ENCODE measurements at places on chromosomes 13 and 19.

DNA sequence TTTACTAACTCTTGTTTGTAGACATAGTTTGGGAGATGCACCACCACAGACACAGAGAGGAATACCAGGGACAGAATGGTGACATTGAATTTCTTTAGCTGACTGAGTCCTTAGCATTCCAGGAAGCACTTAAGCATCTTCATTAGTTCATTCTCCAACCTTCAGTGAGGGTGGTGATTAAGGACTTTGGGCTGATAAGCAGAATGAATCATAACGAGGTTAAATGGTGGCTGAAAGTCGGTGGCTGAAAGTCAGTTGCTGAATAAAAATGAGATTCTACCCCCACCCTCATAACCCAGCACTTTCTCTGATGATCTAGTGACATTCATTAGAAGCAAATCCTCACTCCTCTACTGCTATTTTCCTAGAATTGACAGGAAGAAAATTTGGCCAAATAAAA is 10.6 kb downstream of the PCDH8 start:
- DNase-seq = peak; percentile 22

DNA sequence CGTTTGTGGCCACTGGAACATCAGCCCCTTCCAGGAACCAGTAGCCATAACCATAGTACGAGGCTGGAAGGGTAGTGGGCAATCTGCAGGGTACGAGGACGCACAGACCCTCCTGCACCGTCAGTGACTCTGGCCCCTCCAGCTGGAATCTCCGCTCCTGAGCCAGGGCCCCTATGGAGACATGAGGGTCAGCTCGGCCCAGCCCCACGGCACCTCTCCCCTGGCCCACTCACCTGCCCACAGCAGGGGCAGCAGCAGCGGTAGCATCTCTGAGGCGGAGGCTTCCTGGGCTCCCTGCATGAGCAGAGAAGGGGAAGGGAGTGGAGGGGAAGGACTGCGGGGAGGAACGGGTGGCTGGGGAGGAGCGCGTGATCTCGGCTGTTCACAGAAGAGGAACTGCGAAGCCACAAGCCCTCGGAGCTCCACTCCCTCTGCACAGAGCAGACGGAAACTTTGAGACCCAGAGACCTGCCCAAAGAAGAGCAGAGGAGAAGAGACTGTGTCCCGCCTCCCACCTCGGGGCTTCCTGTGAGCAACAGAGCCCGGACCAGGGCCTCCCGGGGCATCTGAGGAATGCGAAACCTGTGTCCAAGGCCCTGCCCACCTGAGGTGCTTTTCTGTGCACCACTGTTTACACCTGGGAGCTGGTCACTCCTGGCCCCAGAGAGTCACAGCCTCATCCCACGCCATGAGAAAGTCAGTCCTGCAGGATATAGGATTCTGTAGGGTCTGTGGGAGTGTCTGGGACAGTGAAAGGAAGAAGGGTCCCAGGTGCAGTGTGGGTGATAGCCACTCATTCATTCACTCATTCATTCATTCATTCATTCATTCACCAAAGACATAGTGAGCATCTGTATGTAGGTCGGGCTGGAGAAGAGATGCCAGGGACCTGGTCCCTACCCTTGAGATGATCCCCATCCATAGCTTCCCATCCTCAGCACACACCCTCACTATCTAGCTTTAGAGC is at the start of gene SIGLEC6:
Gene SIGLEC6, minus strand, starts transcription at position 322 of the 967 bp plus-strand sequence. Its CDS starts 22 bp downstream, at position 300.
- no peak for DNase-seq

GRCh38 chr19:29003641-29004409 is 209.1 kb downstream of the UQCRFS1 start:
- no peak for DNase-seq

DNA sequence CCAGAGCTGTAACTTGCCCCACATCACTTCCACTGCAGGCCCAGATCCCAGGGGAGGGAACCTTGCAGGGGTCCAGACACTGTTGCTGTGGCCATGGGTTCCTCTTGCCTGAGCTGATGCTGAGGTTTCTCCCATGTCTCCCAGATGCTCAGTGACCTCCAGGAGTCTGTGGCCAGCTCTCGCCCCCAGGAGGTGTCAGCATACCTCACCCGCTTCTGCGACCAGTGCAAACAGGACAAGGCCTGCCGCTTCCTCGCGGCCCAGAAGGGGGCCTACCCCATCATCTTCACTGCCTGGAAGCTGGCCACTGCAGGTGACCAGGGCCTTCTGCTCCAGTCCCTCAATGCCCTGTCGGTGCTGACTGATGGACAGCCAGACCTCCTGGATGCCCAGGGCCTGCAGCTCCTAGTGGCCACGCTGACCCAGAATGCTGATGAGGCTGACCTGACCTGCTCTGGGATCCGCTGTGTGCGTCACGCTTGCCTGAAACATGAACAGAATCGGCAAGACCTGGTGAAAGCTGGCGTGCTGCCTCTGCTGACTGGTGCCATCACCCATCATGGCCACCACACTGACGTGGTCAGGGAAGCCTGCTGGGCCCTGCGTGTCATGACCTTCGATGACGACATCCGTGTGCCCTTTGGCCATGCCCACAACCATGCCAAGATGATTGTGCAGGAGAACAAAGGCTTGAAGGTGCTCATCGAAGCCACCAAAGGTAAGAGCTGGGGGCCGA is 12.1 kb upstream of the SLC25A42 start:
- no peak for DNase-seq

DNA sequence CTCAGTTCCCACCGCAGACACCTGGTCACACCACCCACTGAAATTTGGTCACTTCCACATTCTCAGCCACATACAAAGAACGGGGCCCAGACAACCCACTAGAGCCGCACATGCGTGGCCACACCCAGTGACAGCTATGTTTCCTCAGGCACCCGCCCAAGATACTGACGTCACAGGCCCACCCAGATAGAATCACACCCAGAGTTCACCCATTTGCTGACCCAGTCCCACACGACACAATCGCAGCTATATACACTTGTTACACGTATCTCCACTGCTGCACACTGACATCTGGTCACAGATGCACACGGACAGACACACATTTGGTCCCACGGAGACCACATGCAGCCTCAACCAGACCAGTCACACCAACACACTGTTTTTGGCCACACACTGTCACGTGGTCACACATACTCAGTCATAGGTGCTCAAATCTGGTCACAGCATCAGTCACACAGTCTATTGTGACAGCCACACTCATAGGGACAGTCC is 2.9 kb downstream of the NUMBL start:
- DNase-seq = no peak

GRCh38 chr13:41605319-41606285 is 148.3 kb downstream of the RGCC start:
- no peak for DNase-seq

- peak; percentile 88 for DNase-seq
Measured at GRCh38 chr13:50208826-50209335, 193.6 kb downstream of the KCNRG start.

DNA sequence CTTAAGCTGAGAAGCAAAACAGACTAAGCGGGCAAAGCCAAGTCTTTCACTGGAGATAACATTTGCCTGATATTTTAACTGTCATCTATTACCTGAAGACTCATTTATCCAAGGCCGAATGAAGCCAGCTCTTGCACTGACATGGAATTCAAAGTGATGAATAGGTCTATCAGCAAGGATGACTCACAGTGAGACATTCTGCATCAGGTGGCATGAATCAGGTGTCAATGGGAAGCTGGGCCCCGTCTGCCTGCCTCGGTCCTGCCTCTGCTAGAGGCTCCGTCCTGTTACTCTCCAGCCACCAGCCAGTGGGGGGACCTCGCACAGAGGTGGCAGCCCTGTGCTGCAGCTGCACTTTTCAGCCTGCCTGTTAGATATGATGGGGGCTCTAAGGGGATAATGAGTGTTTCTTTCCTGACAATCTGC is 23.5 kb downstream of the STARD13 start:
- DNase-seq = no peak

DNA sequence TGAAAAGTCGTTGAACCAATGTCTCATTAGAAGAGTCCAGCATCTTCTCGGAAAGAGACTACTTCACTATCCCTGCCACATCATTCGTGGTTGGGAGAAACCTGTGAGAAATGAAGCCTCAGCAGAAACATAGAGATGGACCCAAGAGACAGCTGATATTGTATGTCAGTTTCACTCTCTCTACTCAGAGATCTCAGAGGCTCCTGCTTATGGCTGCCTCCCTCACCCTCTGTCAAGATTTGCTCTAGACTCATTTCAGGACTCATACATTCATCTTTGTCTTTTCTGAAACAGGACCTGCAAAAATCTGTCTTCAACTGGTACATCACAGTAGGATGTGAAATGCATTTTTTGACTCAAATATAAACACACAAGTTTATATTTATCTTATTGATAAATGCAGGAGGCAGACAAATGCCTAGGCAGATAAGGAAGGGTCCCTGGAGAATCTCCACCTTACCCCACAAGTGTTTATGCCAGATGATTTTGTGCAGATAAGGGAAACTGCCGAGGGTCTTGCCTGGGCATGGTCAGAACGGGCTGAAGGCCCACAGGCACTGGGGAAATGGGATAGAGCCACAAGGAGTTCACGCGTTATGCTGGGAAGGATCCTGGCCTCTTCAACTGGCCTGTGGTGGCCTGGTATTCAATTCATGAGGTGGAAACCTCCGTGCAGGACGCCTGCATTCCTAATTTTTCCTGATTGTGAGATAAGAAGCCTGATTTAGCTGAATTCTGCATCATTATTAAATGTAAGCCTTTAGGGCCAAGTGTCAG is 1834.0 kb upstream of the PCDH20 start:
- no peak for DNase-seq

DNA sequence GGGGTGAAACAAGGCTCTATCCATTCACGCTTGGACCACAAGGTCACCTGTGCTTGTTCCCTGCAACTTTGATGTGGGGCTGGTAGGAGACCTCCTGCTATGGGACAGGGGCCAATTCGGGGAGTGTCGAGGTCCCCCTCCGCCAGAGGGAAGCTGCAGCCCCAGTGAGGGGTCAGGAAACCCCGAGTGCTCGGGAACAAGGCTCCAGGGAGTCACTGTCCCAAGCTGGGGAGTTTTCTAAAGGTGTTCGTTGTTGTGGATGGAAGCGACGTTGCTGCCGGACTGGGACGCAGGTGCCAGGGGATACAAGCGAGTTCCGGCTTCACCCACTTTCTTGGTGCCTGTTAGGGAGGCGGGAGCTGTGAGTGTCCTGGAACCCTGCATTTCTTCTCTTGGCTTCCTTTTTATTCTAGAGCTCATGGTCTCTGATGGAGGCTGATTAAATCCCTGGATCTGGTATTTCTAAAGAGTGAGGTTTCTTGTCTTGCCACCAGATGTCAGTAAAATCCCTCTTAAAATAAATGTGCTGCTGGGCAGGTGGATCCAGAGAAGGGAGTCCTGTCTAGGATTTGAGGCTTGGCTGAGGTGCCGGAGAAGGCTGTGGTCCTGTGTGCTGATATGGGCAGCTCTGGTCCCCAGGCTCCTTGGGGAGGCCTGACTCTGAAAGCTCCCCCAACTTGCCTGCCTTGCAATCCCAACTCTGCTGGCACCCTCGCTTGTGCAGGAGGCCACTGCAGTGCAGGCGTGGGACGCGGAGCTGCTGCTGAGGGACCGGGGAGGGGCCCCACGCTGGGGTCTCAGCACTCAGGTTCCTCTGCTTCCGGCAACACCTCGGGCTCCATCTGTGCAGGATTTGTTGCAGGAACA is 153.9 kb downstream of the TEX29 start:
- peak; percentile 66 for DNase-seq

DNA sequence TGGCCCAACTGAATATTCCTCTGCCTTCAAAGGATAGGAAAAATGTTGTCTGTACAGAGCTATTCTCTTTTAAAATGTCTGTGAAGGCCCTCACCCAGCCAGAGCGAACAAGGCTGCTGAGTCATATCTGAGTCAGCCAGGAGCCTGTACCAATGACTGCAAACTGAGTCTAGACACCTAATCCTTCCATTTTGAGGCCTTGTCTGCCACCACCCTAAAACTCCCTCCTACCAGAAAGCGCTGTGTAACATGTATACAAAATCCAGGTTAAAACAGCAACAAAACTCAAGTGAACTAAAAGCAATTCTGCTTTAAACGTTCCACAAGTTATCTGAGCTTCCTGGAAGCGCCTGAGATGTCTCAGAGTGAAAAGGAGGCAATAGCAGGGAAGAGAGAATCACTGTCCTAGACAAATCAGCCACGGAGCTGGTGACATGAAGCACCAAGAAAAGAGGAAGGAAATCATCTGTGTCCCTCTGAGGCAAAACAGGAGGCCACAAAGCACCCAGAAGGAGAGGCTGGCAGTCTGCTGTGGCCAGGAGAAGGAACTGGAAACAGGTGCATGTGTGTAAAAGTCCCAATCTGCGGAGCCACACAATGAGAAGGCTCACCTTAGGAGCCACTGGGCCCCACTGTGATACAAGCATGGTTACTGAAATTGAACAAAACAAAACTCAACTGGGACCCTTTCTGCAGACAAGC is 10.2 kb downstream of the DHRS12 start:
- peak; percentile 90 for DNase-seq

GRCh38 chr13:72960541-72960940 is 98.3 kb upstream of the KLF5 start:
- DNase-seq = no peak

- peak; percentile 71 for DNase-seq
Measured at GRCh38 chr19:38685666-38686529, 38.4 kb downstream of the ACTN4 start.

DNA sequence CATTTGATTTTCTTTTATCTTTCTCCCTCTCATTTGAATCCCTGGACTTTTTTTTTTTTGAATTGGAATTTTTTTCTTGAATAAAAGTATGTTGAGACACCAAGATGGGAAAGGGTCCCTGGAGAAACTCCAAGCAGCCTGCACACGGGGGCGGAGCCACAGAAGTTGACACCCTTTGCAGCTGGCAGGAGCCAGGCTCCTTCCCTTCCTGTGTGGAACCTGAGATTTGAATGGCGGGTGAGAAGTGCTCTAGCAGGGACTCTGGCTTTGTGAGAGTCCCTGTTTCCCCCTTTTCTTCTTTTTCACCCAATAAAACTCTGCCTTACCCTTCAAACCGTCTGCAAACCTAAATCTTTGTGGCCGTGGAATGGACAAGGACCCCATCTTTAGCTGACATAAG is 1381.0 kb upstream of the MIR17HG start:
- no peak for DNase-seq

GRCh38 chr13:58950911-58951310 is 1212.8 kb downstream of the DIAPH3 start:
- no peak for DNase-seq

GRCh38 chr19:46745521-46746280 is at the start of gene FKRP:
Gene FKRP (plus strand): TSS chr19:46746057. CDS start chr19:46755451, 9,394 bp downstream.
- DNase-seq = peak; percentile 51

DNA sequence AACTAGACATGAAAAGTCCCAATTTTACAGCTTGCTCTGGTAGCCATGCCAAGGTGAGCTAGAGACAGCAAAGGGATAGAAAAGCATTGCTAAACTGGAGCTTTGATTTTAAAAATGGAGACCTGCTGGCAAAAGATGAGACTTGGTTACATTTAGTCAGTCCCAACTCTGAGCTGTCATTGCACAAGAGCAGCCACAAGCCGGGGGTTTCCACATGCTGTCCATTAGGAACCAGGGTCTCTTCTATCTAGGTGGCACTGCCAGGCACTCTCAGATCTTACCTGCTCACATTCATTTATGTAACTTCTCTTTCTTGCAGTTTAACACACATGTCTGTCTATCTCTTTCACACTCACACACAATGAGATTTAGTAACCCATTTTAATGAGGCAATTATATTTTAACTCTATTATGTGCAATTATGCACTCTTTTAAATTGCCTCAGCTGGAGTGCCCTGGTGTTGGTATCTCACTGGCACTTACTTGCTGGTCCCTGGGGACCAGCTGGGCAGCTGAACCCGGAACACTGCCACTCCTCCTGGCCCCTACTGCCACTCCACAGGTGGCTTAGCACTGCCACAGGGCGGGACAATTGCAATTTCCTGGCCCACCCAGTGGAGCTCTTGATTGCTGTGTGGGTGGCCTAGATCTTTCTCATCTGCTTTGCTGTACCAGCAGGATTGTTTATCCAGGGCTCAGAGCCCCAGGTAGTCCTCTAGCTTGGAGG is 112.5 kb downstream of the COG6 start:
- DNase-seq = no peak

- no peak for DNase-seq
Measured at GRCh38 chr19:29623726-29624488, 17.8 kb downstream of the POP4 start.
